ENCODE measurements at places on chromosomes 4 and X.

- DNase-seq = no peak
Observed at GRCh38 chrX:48835524-48836329, at the start of gene PCSK1N. Gene PCSK1N (minus strand): TSS chrX:48835610. CDS start chrX:48835532, 78 bp downstream.

GRCh38 chr4:39048311-39048710 lies 13.7 kb upstream of the KLHL5 start:
- no peak for DNase-seq

- DNase-seq = no peak
Observed at GRCh38 chrX:109952050-109952449, 50.9 kb upstream of the TMEM164 start.

DNA sequence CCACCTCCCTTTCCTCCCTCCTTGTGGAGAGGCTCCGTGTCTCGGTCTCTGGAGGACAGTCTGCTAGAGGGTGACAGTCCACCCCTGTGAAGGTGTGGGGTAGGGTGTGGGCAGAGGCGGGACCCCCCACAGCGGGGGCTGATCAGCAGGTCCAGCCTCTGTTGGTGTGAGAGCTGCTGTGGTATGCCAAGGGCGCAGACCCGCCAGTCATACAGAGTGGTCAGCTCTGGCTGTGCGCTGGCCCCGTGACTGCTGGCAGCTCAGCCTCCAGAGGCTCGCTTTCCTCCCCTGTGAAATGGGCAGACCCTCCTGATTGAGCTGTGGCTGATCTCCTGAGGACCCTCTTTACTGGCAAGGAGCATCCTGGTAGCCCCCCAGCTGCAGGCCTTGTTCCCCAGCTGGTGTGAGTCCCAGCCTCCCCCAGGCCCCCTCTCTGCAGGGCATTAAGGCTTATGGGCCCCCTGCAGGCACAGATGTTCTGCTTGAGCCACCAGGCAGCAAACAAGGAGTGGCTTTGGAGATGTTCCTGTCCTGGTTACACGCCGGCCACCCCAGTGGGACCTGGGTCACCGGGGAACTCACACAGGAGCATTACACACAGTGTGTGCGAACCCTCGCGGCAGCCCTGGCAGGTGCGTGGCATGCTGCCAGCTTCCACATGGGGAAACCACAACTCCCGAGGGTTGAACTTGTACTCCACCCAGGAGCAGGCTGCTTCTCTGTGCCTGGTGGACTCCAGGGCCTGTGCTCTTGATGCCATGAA lies 76.8 kb downstream of the PPP2R2C start:
- no peak for DNase-seq

GRCh38 chr4:38590046-38590445 lies 74.0 kb upstream of the KLF3 start:
- no peak for DNase-seq

DNA sequence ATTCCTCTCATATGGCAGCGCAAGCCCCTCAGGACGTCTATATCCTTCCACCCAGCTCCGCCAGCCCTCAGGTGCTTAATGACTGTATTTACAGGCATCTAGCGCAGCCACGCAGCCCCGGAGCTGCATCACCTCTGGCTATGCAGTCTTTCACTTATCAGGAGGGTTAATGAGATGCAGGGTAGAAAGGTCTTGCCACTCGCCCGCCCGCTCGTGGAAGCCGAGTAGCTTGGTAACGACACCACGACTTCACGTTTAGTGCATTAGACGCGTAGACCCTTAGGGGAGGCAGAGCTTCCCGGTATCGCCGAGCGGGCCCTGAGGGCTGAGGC lies 1.5 kb upstream of the SLC16A2 start:
- DNase-seq = no peak

DNA sequence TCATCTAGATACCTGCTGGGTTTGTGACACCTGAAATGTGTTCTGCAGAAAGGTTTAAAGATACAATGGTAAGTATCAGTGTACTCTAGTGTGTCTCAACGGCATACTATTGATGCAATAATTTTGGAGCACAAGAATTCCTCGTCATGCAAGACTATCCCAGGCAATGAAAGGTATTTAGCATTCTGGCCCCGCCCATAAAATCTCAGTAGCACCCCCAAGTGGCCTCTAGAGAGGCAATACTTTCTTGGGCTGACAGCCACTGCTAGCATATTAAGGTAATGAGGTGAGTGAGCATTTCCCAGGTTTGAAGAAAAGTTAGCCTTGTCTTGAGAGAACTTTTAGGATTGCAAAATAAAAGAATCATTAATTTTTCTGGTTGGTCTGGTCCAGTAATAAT lies 24.0 kb downstream of the TAB3 start:
- DNase-seq = peak; percentile 22

DNA sequence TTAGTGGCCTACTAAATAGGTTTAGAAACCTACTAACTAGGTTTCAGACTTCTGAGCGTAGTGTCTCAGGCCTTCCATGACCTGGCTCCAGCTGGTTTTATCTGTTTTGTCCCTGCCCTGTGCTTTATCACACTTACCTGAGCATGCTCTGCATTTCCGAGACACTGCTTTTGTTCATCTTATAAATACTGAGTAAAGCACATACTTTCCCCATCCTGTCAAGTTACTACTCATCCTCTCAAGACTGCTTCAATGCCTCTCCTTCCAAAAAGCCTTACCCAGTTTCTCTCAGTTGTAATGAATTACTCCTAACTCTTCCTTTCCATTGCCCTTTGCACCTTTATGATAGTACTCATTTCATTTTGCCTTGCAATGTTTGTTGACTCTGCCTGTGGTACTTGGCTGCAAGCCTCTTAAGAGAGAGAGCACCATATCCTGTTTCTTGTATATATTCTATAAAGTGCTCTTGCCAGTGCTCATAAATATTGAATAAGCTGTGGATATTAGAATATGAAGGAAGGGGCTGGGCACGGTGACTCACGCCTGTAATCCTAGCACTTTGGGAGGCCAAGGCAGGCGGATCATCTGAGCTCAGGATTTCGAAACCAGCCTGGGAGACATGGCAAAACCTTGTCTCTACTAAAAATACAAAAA lies 34.4 kb downstream of the SLAIN2 start:
- no peak for DNase-seq

DNA sequence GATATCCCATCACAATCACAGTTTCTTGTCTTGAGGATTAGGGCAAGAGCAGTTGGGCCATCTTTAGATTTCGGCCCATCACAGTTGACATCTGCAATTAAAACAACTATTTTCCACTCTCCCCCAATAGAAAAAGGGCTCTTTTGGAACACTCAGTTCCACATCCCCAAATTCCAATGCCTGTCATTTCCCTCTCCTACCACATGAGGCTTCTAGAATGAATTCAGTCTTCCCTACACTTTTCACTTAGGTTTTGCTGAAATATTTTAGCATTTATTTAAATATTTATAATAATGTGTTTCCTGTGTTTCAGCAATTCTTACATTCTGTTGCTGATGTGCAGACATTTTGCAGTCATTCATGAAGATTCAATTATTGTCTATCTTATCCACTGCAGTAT lies 118.4 kb downstream of the COX18 start:
- no peak for DNase-seq

DNA sequence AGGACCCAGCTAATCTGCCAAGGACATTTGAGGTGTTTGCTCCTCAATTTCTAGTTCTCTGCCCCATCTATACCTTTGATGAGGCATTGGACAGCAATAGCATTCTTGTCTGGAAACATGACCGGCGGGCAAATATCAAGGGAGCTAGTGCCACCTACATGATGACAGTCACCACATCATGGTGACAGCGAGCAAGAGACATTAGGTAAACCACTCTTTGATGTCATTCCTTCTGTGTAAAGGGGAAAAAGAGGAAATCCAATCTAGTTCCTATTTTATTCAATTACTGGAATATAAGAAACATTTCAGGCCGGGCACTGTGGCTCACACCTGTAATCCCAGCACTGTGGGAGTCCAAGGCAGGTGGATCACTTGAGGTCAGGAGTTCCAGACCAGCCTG lies 20.7 kb upstream of the IL13RA1 start:
- DNase-seq = no peak

GRCh38 chr4:81356621-81357020 lies 115.1 kb downstream of the RASGEF1B start:
- DNase-seq = no peak

DNA sequence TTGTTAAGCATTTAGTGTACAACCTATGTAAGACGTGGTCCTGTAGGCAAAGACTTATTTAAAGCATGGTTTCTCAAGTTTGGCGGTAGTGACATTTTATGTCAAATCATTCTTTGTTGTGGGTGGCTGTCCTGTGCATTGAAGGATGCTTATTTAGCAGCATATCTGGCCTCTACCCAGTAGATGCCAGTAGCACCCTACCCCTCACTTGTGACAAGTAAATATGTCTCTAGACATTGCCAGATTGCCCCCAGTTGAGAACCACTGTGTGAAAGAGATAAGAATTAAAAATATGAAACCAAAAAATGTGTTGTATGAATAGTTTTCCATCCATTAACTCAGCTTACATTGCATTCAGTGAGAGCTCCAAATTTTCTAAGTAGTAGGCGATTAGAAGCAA lies 25.5 kb downstream of the MMAA start:
- DNase-seq = no peak

GRCh38 chrX:102126863-102127262 lies 1.4 kb downstream of the TCEAL2 start:
- no peak for DNase-seq

DNA sequence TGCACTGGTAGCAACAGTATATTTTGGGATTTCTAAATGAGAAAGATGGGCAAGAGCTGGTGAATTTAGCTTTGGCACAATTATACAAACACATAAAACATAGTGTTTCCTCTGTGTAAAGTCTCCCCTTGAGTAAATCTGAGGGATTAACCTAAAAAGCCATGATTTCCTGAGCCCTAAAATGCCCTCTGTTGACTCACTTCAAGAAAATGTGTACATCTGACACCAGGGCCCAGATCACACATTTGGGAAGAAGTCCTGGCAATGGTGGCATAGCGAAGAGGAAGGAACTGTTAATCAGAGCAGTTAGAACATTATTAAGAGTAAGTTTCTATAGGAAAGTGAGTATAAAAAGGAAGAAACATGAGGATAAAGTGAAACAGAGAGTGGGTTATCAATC lies 338.5 kb downstream of the SPOCK3 start:
- no peak for DNase-seq

- no peak for DNase-seq
Observed at GRCh38 chrX:110226931-110227330, 91.0 kb downstream of the AMMECR1 start.

DNA sequence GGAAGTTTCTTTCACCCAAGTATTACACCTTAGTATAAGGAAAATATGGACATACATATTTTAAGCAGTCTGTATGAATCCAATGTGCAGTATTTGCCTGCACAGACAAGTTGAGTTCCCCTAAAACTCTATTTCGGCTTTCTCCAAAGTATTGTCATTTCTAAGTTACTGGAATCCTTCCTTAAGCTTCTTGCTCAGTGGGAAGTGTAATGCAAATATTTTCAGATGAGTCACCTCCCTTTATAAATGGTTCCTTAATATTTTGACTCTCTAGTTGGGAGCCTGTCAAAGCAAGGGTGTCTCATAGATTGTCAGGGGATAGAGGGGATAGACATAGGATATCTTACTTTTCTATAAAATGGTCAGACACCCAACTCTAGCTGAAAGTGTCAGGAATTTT lies 178.6 kb downstream of the NAA11 start:
- DNase-seq = no peak

- DNase-seq = no peak
Observed at GRCh38 chrX:132384301-132384700, 104.5 kb downstream of the MBNL3 start.

Data from activated T-cell treated with anti-CD3 and anti-CD28 coated beads, Interleukin-2, amount 50 U/mL, for 48 hours (primary cell).